ENCODE measurements at places on chromosomes 12 and 14.
A peak's percentile ranks its signal among the peaks of the same experiment; 100 is the strongest.

DNA sequence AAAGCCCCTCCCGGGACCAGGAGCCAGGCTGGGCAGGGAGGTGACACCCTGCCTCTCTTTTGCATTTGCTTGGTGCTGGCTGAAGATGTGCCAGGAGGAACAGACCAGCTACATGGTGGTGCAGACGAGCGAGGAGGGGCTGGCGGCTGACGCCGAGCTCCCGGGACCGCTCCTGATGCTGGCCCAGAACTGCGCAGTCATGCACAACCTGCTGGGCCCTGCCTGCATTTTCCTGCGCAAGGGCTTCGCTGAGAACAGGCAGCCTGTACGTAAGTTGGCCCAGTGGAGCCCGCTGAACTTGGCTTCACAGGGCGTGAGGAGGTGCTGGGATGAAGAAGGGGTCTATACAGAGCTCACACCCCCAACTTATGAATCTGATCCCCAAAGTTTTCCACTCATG is 15.6 kb downstream of the CABP1 start:
- no peak for DNase-seq

- DNase-seq = no peak
These were observed 9.9 kb downstream of the ISCU start for GRCh38 chr12:108572166-108572790.

- DNase-seq = no peak
These were observed 296.7 kb downstream of the FBXL14 start for GRCh38 chr12:1297639-1298175.

DNA sequence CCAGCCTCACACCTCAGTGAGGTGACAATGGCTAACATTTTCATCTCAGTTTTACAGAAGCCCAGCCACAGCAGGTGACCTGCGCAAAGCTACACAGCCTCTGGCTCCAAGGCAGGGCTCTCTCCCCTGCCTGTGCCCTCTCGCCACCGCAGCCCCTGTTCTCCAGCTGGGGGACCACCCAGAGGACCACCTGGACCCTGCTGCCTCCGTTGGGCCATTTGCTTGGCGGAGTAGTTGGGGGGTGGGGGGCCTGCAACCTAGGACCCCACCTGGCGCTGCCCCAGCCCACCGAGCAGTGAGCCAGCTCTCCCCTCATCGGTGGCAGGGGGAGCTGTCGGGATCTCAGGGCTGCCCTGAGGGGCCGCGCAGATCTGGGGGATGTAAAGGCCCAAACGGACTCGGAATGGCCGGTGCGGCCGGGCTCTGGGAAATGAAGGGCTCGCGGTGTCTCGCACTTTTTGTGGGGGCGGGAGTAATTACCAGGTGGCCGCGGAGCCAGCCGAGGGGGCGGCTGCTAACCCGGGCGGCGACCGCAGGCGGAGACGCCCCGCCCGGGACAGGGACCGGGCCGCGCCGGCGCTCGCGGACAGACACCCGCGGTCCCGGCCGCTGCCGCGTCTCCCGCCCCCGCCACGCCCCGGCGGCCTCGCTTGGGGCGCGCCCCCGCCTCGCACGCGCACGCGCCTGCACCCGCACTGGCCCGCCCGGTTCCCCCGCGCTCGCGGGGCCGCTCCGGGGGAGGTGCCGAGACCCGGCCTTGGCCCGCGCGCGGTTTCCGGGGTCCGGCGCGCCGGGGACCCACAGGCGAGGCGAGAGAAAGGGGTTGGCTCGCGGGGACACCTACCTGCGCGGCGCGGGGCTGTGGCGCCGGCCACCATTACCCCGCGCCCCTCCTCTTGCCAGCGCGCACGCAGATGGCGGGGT is 8.6 kb upstream of the GPR68 start:
- DNase-seq = no peak

DNA sequence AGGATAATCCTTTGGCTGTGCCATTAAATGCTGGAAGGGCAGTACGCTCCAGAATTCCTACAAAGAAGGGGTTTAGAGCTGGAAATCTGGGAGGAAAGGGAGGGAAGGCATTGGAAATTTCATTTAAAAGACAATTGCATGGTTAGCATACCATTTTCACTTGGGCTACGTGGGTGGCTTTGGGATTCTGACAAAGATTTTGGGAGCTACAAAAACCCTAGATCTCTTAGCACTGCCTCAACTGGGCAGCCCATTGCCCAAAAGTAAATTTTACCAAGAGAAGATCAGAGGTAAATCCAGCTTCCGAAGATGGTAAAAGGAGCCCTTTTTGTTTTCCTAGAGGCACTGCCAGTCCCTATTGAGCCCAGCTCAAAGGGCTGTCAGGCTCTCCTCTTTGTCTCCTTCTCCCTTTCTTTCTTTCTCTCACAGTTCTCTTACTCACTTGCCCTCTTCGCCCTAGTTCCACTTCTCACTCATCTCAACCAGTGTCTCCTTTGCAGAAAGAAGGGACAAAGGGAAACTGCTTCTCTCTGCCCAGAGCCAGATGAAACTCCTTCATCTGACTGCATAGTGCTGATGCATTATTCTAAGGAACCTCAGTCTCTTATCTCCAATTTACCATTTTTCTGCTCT is 125.4 kb upstream of the PLEKHA5 start:
- no peak for DNase-seq

DNA sequence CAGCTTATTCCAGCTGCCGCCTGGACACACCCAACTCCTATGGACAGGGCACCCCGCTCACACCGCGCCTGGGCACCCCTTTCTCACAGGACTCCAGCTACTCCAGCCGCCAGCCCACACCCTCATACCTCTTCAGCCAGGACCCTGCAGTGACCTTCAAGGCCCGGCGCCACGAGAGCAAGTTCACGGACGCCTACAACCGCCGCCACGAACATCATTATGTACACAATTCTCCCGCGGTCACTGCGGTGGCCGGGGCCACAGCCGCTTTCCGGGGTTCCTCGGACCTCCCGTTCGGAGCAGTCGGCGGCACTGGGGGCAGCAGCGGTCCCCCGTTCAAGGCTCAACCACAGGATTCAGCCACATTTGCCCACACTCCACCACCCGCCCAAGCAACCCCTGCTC is 5.9 kb downstream of the SETD1B start:
- no peak for DNase-seq

DNA sequence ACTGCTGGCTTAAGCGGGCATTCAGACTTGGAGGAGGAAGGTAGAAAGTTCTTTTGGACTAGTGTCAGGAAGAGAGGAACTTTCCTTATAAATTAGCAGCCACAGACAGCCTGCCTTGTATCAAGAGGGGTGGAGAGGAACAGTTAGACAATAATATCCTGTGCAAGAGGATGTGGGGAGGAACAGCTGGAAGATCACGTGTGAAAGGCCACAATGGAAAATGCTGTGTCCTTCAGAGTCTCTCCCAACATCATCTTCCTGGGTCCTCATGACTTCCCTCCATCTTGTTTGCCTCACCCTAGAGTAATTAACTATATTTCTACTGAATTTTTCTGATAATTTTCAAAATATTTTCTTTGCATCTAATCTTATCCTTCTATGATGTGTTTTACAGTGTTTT is 117.4 kb downstream of the MGAT4C start:
- DNase-seq = no peak

- no peak for DNase-seq
These were observed 18.3 kb upstream of the TSPAN11 start for GRCh38 chr12:30908076-30908721.

- DNase-seq = no peak
These were observed 61.8 kb downstream of the SDR9C7 start for GRCh38 chr12:56872366-56872765.

GRCh38 chr12:67609226-67609870 is 39.2 kb upstream of the DYRK2 start:
- DNase-seq = no peak

- DNase-seq = no peak
These were observed 1.2 kb downstream of the AMHR2 start for GRCh38 chr12:53424626-53425514.

- no peak for DNase-seq
These were observed 128.6 kb upstream of the CPM start for GRCh38 chr12:69061574-69061973.

DNA sequence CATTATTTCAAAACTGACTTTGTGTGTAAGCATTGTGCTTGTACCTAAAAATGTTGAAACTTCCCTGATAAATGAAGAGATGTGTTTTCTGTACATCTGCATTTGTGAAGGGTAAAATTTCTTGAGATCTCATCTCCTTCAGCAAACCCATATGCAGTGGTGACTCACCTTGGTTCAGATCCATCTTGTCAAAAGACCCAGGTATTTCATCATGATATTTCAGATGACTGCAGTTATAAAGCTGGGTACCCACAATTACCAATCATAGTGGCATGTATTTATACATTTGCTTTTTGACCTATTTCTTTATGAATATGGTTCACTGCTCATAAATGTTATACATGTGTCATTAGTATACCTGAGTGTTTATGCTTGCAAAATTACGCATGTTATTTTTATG is 1213.6 kb downstream of the GALC start:
- no peak for DNase-seq

GRCh38 chr12:54262403-54262925 is 17.5 kb downstream of the CBX5 start:
- DNase-seq = no peak

- no peak for DNase-seq
These were observed 70.4 kb upstream of the CMKLR1 start for GRCh38 chr12:108409481-108409880.

DNA sequence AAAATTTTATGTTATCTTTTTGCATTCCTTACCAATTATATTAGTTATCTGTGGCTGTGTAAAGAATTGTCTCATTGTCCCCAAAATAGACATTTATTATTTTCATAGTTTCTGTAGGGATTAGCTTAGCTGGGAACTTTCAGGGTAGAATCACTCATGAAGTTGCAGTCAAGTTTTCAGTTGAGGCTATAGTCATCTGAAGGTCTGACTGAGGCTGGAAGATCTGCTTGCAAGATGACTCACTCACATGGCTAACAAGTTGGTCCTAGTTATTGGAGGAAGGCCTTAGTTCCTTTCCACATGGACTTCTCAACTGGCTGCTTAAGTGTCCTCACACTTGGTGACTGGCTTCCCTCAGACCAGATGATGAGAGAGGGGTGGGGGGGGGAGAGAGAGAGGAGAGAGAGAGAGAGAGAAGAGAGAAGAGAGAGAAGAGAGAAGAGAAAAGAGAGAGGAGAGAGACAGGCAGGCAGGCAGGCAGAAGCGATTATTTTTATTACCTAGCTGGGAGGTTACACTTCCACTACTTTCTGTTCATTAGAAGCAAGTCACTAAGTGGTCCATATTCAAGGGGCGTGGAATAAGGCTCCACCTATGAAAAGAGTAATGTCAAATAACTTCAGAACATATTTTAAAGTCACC is 6.4 kb downstream of the AP5M1 start:
- no peak for DNase-seq

DNA sequence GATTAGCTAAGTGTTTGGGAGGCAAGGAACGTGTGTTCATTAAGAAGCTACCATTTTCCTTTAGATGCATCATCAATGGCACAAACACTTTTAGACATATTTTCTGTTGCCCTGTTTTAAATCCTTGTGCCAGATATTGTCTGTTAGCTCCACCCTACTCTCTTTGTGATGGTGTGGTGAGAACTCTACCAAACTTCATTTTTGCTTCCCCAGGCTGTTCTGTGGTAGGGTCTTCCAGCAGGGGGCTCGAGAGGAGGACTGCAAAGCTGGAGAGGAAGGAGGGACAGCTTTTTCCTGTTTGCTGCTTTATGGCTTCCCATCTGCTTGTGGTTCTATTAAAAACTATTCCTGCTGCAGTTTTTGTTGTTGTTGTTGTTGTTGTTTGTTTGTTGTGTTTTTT is 23.8 kb upstream of the STRAP start:
- DNase-seq = no peak

GRCh38 chr12:123938679-123939480 is 33.8 kb downstream of the CCDC92 start:
- DNase-seq = peak; percentile 15

GRCh38 chr12:20320552-20320951 is 47.8 kb upstream of the PDE3A start:
- DNase-seq = no peak

All from stimulated activated CD4-positive, alpha-beta T cell treated with anti-CD3 and anti-CD28 coated beads, Interleukin-4, amount 100 ng/mL, for 24 hours (primary cell).